CD4-positive, alpha-beta memory T cell (primary cell): ENCODE measurements at places on chromosomes 16 and 17. TPM values are rescaled to one million over a fixed set of nuclear protein-coding genes. Genes with fewer than 3 reads are reported as not detected.

Gene UBFD1
- total RNA-seq, result 41.2 TPM

Gene SLC38A7
- 11.4 TPM for total RNA-seq

Gene ZG16B
- total RNA-seq, result not detected

Gene ELMO3
- total RNA-seq, result 10.6 TPM

Gene CDH15
- total RNA-seq, result not detected

Gene CDRT4
- total RNA-seq, result 9.6 TPM

Gene GFAP
- not detected for total RNA-seq

Gene SAT2
- 65.8 TPM for total RNA-seq
